Heart right ventricle (tissue), 16 donors: ENCODE measurements at places on chromosomes 4 and X.
A peak's percentile ranks its signal among the peaks of the same experiment; 100 is the strongest.

GRCh38 chr4:54213761-54214160 is 15.3 kb upstream of the PDGFRA start:
- DNase-seq, result no peak
- H3K27me3 ChIP-seq, result peaks cover 20% of the 10 kb centered on the region
- no peak overlapping the region for H3K27ac ChIP-seq
- no peaks in the 10 kb centered on the region for H3K36me3 ChIP-seq
- no peak overlapping the region for H3K4me3 ChIP-seq

- no peak for DNase-seq
- H3K36me3 ChIP-seq, result no peaks in the 10 kb centered on the region
- H3K4me3 ChIP-seq, result no peak overlapping the region
- H3K27me3 ChIP-seq, result peaks cover 4% of the 10 kb centered on the region
- no peaks in the 10 kb centered on the region for H3K4me1 ChIP-seq
Observed at GRCh38 chr4:73446336-73446938, 10.4 kb downstream of the AFP start.

DNA sequence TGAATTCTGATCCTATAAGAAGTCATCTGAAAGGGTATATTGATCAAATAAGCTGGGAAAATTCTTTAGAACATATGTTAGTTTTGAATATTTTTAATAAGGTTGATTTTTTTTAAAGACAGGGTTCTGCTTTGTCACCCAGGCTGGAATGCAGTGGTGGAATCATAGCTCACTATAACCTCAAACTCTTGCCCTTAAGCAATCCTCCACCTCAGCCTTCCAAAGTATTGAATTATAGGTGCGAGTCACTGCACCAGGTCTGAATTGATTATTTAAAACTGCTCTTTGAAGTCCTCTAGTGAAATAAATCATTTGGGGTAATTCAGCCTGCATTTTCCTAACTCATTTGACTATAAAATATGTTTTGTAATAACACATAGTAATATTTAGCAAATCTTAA is 812.3 kb downstream of the PDHA2 start:
- no peaks in the 10 kb centered on the region for H3K36me3 ChIP-seq
- DNase-seq, result no peak
- no peaks in the 10 kb centered on the region for H3K27me3 ChIP-seq
- H3K27ac ChIP-seq, result no peak overlapping the region

DNA sequence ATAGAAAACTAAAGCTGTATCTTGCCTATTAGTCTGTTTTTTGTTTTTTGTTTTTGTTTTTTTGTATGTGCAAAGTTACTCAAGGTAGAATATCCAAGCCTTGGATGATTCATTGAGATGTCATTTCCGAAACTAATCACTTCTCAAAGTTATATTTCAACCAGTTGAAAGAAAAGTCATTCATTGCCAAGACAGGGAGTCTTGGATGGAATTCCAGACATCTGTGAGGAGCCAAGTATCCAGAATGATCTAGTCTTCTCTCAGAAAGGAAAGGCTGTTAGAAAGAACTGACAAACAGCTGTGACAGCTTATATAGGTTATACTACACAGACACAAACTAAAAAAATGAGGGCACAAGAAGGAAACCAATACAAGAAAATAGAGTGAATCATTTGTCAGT is 141.1 kb upstream of the NDST3 start:
- no peak overlapping the region for H3K4me3 ChIP-seq
- H3K27me3 ChIP-seq, result no peaks in the 10 kb centered on the region
- no peaks in the 10 kb centered on the region for H3K36me3 ChIP-seq
- H3K27ac ChIP-seq, result no peak overlapping the region
- no peak for DNase-seq

DNA sequence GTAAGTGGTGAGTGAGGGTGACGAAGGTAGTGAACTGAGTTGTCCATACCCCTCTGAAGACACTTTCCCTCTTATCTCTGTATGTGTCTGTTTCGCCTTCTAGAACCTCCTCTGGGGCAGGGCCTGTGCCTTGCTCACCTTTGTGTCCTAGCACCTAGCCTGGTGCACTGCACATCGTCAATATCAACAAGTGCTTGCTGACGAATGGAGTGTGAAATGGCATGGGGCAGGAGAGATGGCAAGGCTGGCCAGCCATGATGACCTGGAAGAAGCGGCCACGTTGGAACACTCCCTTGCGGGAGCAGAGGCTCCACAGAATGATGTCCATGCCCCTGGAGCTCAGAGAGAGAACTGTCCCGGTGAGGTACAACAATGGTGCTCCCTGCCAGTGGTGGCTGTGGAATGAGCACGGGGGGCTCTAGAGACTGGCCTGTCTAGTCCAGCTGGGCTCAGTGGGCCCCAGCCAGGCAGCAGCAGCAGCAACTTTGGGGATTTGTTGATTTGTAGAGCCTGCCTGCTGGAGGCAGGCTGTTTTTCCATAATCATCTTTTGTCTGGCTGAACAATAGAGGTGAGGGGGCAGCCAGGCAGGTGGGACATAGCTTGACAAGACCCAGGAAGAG is 112.2 kb upstream of the PJA1 start:
- no peaks in the 10 kb centered on the region for H3K27me3 ChIP-seq
- H3K36me3 ChIP-seq, result no peaks in the 10 kb centered on the region
- peaks cover 5% of the 10 kb centered on the region for H3K4me1 ChIP-seq
- no peak for DNase-seq
- H3K4me3 ChIP-seq, result no peak overlapping the region

- H3K27me3 ChIP-seq, result no peaks in the 10 kb centered on the region
- H3K4me1 ChIP-seq, result no peaks in the 10 kb centered on the region
- peak overlapping the region; percentile 25 for H3K27ac ChIP-seq
- H3K4me3 ChIP-seq, result no peak overlapping the region
- DNase-seq, result no peak
- H3K36me3 ChIP-seq, result no peaks in the 10 kb centered on the region
Observed at GRCh38 chrX:120727911-120728310, 98.1 kb upstream of the C1GALT1C1 start.

GRCh38 chrX:21723814-21724213 is 34.1 kb downstream of the SMPX start:
- H3K36me3 ChIP-seq, result no peaks in the 10 kb centered on the region
- H3K4me3 ChIP-seq, result no peak overlapping the region
- no peaks in the 10 kb centered on the region for H3K4me1 ChIP-seq
- H3K27me3 ChIP-seq, result no peaks in the 10 kb centered on the region
- DNase-seq, result no peak

DNA sequence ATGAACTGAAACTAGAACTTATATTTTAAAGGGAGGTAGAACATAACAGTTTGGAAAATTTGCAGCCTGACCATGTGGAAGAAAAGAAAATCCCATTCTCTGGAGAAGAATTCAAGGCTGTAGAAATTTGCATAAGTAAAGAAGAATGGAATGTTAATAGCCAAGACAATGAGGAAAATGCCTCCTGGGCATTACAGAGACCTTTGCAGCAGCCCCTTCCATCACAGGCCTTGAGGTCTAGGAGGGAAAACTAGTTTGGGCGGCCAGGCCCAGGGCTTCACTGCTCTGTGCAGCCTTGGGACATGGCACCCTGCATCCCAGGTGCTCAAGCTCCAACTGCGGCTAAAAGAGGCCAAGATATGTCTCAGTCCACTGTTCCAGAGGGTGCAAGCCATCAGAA is 1506.8 kb downstream of the PCDH18 start:
- no peak for DNase-seq
- no peak overlapping the region for H3K27ac ChIP-seq
- no peak overlapping the region for H3K4me3 ChIP-seq
- H3K36me3 ChIP-seq, result no peaks in the 10 kb centered on the region

GRCh38 chrX:94288325-94288724 is 614.3 kb downstream of the FAM133A start:
- no peak overlapping the region for H3K27ac ChIP-seq
- DNase-seq, result no peak
- no peaks in the 10 kb centered on the region for H3K27me3 ChIP-seq
- no peak overlapping the region for H3K4me3 ChIP-seq

GRCh38 chr4:85777908-85778631 is 303.1 kb downstream of the ARHGAP24 start:
- no peak for DNase-seq
- no peaks in the 10 kb centered on the region for H3K36me3 ChIP-seq
- H3K27me3 ChIP-seq, result no peaks in the 10 kb centered on the region

DNA sequence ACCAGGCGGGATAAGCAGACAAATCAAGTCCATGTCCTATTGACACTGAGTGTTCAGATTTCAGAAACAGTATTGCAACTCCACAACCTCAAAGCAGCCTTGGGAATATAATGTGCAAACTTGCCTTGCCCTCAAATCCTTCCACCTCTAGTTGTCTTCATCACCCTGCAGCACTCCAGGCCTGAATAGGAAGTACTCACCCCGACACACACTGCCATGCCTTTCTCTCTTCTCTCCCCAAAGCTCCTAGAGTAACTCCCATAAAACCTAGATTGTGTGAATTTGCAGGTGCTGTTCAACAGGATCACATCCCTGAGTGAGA is 19.6 kb downstream of the ACSL1 start:
- peak overlapping the region; percentile 31 for H3K4me3 ChIP-seq
- DNase-seq, result no peak
- peaks cover 16% of the 10 kb centered on the region for H3K36me3 ChIP-seq
- peaks cover 42% of the 10 kb centered on the region for H3K4me1 ChIP-seq
- peak overlapping the region; percentile 68 for H3K27ac ChIP-seq
- H3K27me3 ChIP-seq, result no peaks in the 10 kb centered on the region

- H3K4me1 ChIP-seq, result no peaks in the 10 kb centered on the region
- DNase-seq, result no peak
- no peak overlapping the region for H3K27ac ChIP-seq
- H3K36me3 ChIP-seq, result no peaks in the 10 kb centered on the region
- H3K4me3 ChIP-seq, result no peak overlapping the region
Observed at GRCh38 chr4:113336556-113336955, 287.1 kb downstream of the ANK2 start.

DNA sequence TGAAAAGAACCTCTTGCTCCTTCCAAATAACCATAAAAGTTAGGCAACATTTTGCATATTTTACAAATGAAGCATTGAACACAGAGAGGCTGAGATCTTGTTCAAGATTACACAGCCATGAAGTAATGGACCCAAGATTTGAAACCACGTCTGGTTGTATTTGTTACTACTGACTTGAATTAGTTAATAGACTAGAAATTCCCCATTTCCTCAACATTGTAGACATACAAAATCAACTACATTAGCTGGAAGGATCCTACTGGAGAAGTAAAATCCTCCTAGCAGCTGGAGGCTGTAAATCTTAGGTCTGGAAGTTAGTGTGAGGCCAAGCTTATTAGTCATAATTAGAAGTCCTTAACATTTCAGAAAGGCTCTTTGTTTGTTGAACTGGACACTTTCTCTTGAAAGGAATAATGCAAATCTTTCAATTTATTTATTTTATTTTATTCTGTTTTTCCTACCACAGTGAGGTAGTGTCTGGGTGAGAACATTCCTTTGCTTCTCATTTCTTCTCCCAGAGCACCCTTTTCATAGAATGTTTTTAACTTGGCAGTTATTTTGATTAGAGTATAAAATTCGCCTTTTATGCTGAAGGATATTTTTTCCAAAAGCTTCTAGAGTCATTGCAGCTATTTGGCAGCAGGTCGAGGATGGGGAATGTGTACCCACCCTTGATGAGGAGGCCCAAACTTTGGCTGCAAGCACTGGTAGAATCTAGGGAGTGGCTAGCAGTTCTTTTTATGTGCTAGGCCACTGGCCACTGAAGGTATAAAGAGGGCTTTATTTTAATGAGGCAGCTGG is 62.0 kb upstream of the CLNK start:
- no peaks in the 10 kb centered on the region for H3K36me3 ChIP-seq
- no peaks in the 10 kb centered on the region for H3K4me1 ChIP-seq
- DNase-seq, result peak; percentile 7

DNA sequence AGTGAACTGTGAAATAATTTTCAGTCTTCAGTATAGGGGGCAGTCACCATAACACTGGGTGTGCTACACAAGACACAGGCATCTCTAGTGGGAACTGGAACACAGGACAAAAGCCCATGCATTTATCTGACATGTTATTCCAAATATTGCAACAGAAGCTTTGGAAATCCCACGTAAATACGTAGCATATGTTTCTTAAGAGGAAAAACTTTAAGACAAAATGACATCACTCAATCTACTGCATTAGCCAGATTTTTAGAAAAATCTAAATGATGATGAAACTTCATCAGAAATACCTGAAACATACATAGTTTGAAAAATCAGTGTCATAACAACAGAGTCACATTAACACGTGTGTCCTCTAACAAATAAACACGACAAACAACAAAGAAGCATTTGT is 14.5 kb downstream of the SHISA3 start:
- H3K27me3 ChIP-seq, result no peaks in the 10 kb centered on the region
- H3K4me3 ChIP-seq, result no peak overlapping the region
- no peaks in the 10 kb centered on the region for H3K36me3 ChIP-seq
- H3K4me1 ChIP-seq, result no peaks in the 10 kb centered on the region
- H3K27ac ChIP-seq, result peak overlapping the region; percentile 6

DNA sequence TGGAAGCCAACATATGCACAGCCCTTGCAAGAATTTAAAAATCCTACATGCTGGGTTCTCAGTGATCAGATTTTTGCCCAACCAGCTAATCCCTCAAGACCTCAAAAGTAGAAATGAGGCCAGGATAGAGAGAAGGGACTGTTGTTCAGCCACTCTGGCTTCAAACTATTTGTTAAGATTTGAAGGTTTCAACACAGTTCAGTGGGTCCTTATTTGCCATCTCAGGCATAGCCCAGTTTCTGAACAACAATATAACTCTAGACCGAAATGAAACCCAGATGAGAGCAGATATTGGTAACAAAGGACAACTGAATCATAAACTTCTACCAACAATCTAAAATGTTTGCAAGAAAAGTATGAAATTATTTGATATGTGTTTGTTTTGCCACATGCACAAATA is 237.3 kb downstream of the NR3C2 start:
- no peak for DNase-seq
- H3K4me1 ChIP-seq, result peaks cover 43% of the 10 kb centered on the region
- H3K36me3 ChIP-seq, result no peaks in the 10 kb centered on the region
- no peaks in the 10 kb centered on the region for H3K27me3 ChIP-seq

DNA sequence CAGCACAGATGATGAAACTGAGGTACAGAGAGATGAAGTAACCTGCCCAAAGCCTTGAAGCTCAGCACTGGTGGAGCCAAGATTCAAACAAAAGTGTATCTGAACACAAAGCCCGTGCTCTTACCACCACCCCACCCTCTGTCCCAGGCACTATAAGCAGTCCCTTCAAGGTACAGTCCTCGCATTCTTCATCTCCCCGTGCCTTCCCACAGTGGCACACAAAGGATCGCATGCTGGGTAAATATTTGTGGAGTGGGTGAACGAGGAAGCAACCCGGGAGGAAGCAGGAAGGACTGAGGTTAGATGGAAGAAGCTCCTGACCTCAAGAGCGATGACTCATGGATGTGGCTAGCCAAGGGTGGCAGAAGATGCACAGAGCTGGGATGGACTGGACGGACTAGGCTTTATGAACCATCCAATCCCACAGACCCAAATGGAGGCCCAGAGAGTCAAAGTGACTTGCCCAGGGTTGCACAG is 18.4 kb downstream of the IQSEC2 start:
- no peaks in the 10 kb centered on the region for H3K27me3 ChIP-seq
- peaks cover 55% of the 10 kb centered on the region for H3K4me1 ChIP-seq
- H3K36me3 ChIP-seq, result no peaks in the 10 kb centered on the region
- DNase-seq, result no peak

DNA sequence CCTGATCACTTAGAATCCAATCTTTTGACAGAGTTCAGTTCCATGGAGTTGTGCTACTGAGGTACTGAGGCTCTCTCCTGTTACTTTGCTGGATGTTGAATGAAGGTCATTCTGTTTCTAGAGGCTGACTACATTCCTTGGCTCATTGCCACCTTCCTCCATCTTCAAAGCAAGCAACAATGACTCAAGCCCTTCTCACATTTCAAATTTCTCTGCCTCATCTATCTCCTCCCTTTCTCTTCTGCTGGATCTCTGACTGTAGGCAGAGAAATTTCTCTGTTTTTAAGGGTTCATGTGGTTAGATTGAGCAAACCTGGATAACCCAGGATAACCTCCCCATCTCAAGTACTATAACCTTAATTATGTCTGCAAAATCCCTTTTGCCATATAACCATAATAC is 775.4 kb downstream of the STPG2 start:
- H3K4me3 ChIP-seq, result no peak overlapping the region
- no peak for DNase-seq
- no peaks in the 10 kb centered on the region for H3K4me1 ChIP-seq
- no peaks in the 10 kb centered on the region for H3K27me3 ChIP-seq
